ENCODE measurements at places on chromosomes 1 and 21.

DNA sequence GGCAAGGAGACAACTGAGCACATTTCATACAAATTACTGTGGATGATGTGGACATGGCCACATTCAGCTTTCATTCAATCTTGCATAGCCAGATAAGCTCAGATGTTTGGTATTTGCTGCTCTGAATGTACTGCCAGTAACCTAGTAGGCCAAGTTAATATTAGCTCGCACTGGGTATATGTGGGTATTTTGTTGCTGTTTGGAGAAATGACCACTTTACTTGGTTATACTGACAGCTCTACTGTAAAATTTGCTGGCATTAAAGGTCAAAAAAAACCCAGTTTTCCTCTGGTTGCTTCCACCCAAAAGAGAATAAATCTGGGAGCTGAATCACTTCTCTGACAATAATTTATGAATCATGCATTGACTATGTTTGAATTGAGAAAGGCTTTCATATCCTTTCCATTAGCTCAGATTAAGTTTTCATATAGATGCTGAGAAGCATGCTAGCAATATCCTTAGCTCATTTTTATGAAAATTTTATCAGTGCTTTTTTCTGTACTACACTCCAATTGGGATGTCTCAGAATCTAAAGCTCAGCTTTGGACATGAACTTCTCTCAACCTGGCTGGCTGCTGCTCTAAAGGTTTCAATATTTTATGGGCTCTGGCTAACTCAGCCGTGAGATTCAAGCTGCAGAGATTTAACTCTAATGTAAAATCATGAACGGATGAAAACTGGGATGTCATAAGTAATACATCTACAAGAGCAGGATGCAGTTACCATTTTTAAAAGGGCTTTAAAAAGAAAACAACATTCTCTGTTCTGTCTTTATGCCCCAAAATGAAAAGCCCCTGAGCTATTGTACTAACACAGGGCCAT lies 330.0 kb downstream of the BARHL2 start:
- no peak for DNase-seq

- no peak for DNase-seq
Measured at GRCh38 chr1:91754348-91754747, 131.6 kb downstream of the TGFBR3 start.

- no peak for DNase-seq
Measured at GRCh38 chr1:183200451-183200850, 14.4 kb downstream of the LAMC2 start.

DNA sequence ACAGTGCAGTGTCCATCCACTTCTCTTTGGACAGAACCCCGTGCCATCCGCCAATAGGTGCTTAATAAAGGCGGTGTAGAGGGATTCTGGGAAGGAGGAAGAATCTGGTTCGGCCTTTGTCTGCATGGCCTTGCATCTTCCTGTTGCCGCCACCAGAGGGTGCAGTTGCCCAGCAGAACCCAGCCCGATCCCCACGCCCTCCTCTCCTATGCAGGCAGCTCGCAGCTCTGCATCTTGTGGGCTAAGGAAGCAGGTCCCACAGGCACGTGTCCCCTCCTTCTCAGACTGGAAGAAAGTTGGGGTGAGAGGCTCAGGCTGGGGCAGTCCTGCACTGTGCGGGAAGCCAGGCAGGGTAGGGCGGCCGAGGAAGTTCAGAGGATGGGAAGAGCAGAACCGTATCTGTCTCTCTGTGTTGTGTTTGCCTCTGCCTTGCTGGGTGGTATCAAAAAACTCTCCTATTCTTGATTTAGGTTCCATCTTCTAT lies 20.8 kb downstream of the NAV1 start:
- no peak for DNase-seq

- no peak for DNase-seq
Measured at GRCh38 chr1:241816008-241816407, 32.0 kb upstream of the EXO1 start.

GRCh38 chr1:205481218-205481617 lies 23.3 kb upstream of the CDK18 start:
- DNase-seq, result no peak

GRCh38 chr1:145993618-145994390 lies 2.6 kb downstream of the TXNIP start:
- no peak for DNase-seq

GRCh38 chr1:14970115-14970798 lies 183.3 kb upstream of the TMEM51 start:
- DNase-seq, result no peak

DNA sequence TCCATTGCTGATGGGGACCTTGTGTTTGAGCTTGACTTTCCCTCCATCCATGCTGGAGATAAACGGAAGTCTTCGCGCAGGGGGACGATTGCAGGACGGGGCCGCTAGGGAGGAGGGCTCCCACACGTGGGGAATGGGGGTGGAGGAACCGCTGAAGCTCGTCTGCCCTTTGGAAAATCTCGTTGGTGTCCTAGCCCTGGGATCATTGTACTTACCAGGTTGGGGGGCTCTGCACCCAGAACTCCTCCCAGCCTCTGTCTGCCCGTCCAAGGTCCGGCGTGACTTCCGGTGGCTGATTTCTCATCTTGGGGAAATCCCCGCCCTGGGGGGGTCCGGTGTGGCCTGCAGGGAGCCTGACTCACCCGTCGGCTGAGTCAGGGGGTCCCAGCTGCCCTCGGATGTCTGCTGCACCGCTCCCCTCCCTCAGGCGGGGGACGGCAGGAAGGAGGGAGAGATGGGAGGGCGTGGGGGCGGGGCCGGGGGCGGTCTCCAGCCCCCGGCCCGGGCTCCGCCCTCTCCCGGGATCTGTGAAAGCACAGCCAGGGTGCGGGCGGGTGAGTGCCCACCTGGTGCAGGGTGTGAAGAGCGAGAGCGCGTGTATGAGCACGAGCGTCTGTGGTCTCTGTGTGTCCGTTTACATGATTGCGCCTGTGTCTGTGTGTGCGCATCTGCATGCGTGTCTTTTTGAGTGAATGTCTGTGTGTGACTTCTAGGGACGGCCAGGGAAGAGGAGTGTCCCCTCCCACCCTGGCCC lies 35.8 kb downstream of the PIK3CD start:
- DNase-seq, result peak; percentile 42

DNA sequence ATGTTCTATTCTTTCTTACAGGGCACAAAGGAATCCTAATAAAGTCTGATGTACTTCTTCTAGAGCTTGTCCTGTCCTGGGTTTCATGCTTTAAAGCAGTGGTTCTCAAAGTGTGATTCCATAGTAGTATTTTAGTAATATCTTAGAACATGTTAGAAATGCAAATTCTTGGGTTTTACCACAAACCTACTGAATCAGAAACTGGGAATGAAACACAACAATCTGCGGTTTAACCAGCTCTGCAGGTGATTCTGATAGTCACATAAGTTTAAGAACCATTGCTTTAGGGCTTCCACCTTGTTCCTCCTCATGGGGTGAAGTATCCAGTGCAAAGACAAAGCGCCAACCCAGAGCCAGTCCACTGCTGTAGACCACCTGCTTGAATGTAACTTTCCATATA lies 41.1 kb downstream of the NGF start:
- DNase-seq, result no peak

GRCh38 chr1:15222653-15223303 lies 24.2 kb upstream of the FHAD1 start:
- no peak for DNase-seq

DNA sequence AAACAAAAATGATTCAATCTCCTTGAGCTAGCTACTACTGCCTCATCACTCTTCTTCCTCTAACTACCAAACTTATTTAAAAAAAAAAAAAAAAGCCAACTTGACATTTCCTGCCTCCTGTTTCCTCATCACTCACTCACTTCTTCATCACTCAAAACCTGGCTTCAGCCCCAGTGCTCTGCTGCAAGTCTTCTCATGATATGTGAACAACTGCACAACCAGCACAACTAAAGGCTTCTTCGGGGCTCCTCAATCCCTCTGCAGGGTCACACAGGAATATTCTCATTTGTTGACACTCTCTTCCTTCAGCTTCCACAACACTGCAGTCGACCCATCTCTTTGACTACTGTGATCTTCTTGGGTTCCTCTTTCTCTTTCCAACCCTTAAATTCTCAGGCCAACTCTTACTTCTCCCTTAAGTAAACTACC lies 7.6 kb downstream of the MTF1 start:
- no peak for DNase-seq

GRCh38 chr1:150072959-150073358 lies 5.4 kb downstream of the VPS45 start:
- DNase-seq, result no peak

GRCh38 chr1:22323141-22323845 lies 128.4 kb upstream of the ZBTB40 start:
- no peak for DNase-seq

- no peak for DNase-seq
Measured at GRCh38 chr1:212089560-212090163, 54.1 kb downstream of the DTL start.

DNA sequence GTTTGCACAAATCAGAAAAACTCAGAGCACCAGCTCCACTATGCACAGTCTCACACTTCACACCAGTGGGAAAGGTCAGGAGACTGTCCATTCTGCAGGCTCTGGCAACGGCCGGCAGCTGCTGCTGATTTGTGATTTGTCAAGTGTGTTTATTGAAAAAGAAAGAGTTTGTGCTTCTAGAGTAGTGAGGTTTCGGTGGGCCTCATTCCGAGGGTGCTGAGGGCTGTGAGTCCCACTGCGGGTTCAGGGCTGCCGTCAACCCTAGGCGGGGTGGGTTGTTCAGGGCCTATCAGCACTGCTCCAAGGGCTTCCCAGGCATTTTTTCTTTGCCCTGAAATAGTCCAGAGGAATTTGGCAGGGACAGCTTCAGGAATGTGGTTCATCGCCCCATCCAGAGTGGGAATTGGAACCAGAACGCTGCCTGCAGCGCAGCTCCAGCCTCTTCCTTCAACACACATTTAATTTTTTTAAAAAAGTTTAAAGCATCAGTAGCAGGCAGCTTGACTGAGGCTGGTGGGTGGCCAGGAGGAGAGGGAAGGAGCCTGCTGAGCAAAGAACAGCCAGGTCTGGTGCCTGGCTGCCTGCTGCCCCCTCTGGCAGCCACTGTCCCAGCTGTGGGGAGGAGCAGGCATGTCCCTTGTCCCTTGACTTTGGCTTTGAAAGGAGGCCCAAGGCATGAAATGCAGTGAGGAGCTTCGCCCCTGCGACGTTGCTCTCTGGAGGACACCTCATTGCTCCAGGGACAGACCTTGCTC lies 19.7 kb downstream of the STUM start:
- no peak for DNase-seq

DNA sequence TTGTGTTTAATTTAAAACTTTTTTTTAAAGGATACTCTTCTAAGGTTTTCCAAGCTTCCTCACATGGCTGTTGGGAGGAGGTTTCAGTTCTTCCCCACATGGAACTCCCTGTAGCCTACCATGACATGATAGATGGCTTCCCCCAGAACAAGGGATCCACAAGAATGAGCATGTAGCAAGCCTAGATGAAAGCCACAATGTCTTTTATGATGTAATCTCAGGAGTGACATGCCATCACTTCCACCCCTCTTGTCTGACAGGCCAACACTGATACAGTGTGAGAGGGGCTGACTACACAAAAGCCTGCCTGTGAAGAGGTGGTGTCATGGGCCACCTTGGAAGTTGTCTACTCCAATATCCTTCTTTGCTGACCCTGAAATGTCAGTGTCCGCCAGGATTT lies 32.0 kb downstream of the CD34 start:
- no peak for DNase-seq

DNA sequence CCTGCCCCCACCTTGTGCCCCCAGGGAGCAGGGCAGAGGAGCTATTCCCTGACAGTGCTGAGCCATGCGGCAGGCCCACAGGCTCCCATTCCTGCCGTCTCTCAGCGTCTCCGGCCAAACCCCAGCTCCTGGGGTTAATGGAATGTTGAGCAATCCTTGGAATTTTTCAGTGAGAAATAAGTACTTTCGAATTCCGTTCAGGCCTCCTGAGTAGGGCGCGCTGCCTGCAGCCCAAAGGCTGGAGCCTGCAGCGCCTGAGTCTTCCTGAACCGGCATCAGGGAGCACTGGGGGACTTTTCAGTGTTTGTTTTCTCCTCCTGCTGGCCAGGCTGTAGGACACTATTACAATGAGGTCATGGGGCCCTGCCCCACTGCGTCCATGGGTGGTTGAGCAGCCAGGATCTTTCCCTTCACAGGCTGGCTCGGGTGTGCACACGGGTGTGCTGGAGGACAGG lies 33.3 kb upstream of the CSF1 start:
- no peak for DNase-seq

DNA sequence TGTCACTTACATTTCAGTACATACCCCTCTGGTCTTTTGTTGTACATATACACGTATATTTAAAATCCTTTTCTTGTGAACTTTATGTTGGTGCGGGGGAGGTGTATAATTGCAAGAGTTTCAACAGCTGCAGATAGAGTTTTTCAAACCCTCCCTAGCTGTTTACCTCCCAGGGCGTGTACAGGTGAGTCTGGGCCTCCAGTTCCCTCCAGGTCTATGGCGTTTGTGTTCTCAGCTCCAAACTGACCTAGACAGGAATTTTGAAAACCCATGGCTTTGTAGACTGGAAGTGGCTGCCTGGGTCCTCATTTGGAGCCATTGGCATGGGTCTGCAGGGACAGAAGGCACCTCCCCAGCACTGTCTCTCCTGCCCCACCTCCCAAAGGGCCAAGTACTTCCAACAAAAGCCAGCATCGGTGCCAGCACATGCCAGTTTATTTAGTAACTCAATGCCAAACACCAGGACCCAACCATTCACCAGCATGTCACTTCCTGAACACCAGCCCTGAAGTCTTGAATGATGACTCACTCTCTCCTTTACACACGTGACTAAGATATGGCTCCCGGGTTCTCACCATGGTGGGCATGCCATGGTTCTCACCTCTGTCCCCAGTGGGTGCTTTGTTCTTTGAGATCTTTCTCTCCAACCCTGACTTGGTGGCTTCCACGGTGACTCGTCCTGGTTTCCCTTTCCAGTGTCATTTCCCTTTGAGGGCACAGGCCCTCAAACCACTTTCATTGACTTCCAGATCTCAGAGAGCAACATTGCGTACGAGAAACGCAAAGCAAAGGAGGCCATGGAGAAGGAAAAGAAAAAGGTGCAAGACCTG lies 57.3 kb upstream of the EFHD2 start:
- no peak for DNase-seq

GRCh38 chr1:75522389-75522788 lies 88.5 kb downstream of the SLC44A5 start:
- no peak for DNase-seq

DNA sequence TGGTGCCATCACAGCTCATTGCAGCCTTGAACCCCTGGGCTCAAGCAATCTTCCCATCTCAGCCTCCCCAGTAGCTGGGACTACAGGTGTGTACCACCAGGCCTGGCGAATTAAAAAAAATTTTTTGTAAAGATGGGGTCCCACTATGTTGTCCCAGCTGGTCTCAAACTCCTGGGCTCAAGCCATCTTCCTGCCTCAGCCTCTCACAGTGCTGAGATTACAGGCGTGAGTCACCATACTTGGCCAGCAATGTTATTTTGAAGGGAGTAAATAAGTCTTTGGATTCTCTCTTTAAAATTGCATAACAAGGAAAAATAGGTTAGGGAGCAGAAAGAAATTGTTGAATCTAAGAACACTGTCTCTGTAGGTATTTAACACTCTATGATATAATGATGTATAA lies 111.3 kb downstream of the RPS6KC1 start:
- DNase-seq, result no peak

- no peak for DNase-seq
Measured at GRCh38 chr1:109191377-109191776, 22.3 kb upstream of the SARS1 start.

- DNase-seq, result no peak
Measured at GRCh38 chr1:53502641-53503432, 43.6 kb downstream of the DMRTB1 start.

Measured in T-helper 2 cell (primary cell).